ENCODE measurements at places on chromosomes 2 and 18.

GRCh38 chr2:191617575-191617974 lies 60.4 kb upstream of the NABP1 start:
- no peak for DNase-seq

GRCh38 chr2:208879666-208880065 lies 473.1 kb downstream of the PTH2R start:
- DNase-seq, result no peak

DNA sequence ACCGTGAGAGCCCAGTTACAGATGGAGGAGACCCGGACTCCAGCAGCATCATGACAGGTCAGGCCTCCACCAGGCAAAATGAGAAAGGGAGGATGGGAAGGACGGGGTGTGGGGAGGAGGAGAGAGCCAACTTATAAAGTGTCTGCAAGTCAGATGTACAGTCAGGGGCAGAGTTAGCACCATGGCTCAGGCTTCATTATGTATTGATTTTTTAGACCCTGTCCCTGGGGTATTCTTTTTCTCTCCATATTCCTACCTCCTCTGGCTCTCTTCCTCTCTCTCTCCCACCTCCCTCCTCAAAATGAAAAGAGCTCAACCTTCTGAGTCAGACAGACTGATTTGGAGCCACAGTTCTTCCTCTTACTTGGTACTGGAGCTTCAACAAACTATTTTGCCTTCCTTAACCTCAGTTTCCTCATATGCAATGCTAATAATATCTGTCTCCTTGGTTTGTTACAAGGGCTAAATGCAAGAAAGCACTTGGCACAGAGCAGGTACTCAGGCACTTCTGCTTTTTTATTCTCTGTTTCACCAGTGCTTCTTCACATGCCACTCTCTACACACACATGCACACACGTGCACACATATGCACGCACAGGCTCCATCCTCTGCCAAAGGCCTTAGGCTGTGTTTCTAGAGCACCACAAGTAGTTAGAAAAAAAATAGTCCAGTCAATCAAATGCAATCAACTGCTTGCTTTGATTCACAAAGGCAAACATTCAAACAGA lies 92.3 kb upstream of the PKDCC start:
- no peak for DNase-seq

DNA sequence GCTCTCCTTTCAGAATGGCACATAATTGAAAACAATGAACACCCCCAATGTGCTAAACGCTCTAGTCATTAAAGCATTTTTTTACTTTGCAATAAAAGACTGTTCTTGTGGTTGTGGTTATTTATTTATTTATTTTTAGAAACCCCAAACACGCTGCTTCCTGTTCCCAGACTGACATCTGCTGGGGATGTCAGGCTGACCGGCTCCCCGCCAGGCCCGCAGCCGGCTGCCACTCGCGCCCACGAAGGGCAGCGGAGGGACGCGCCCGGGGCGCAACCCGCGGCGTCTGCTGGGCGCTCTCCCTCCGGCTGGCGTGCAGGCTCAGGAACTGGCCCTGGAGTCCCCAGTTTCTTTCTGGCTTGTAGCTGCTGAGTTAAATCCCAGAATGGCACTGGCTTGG lies 83.1 kb upstream of the SP3 start:
- DNase-seq, result no peak

GRCh38 chr2:43455731-43456642 lies 139.9 kb downstream of the THADA start:
- DNase-seq, result no peak

Measured in epithelial cell of proximal tubule (primary cell).